Right lung (tissue), 10 donors: ENCODE measurements at places on chromosomes 13 and 19. TPM values are rescaled to one million over a fixed set of nuclear protein-coding genes. Genes with fewer than 3 reads are reported as not detected.

GRCh38 chr19:8151767-8152035, 2.3 kb upstream of the FBN3 start:
- DNase-seq: no peak

GRCh38 chr19:54339646-54340358, 840 bp upstream of the LILRA4 start:
- DNase-seq: no peak

GRCh38 chr19:16043156-16043757, 33.0 kb upstream of the TPM4 start:
- no peak for DNase-seq

- no peak for DNase-seq
Observed at GRCh38 chr13:30925429-30925828, 7.0 kb upstream of the TEX26 start.

DNA sequence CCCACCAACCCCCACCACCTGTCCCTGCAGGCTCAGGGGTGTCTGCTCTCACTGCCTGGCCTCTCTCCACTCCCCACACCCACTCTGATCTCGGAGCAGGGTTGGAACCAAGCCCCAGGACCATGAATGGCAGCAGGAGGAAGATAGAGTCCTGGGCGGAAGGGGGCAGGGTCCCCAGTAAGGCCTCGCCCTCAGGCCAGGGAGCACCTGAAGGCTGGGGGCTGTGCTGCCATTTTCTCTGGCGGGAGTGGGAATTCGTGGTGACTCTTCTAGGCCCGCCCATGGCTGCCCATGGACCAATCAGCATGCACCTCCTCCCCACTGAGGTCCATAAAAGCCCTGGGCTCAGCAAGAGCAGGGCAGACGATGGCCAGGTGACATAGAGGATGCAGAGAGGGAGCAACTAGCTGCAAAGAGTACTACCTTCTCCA, 25.0 kb downstream of the KBTBD6 start:
- DNase-seq: no peak

DNA sequence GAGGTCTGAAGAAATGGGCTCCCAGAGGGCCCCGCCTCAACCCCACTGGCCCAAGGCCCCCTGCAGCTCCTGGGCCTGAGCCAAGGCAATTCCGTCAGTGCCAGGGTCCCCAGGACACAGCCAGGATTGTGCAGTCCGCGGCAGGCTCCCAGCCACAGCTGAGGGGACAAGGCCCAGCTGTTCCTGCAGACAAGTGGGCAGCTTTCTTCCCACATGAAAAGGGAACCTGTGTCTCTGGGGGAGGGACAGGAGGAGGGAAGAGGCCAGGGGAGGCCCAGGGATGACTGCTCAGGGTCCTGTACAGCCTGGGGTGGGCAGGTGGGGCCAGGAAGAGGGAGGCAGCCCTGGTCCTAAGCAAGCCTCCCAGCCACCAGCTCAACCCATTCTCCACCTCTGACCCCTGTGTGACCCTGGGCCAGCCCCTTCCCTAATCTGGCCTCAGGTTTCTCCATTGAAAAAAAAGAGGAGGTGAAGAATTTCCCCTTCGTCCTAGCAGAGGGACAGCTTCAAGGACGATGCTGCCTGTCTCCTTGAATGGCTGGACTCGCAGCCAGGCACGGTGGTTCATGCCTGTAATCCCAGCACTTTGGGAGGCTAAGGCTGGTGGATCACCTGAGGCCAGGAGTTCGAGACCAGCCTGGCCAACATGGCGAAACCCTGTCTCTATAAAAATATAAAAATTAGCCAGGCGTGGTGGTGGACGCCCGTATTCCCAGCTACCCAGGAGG, 20.5 kb upstream of the VSTM2B start:
- no peak for DNase-seq

DNA sequence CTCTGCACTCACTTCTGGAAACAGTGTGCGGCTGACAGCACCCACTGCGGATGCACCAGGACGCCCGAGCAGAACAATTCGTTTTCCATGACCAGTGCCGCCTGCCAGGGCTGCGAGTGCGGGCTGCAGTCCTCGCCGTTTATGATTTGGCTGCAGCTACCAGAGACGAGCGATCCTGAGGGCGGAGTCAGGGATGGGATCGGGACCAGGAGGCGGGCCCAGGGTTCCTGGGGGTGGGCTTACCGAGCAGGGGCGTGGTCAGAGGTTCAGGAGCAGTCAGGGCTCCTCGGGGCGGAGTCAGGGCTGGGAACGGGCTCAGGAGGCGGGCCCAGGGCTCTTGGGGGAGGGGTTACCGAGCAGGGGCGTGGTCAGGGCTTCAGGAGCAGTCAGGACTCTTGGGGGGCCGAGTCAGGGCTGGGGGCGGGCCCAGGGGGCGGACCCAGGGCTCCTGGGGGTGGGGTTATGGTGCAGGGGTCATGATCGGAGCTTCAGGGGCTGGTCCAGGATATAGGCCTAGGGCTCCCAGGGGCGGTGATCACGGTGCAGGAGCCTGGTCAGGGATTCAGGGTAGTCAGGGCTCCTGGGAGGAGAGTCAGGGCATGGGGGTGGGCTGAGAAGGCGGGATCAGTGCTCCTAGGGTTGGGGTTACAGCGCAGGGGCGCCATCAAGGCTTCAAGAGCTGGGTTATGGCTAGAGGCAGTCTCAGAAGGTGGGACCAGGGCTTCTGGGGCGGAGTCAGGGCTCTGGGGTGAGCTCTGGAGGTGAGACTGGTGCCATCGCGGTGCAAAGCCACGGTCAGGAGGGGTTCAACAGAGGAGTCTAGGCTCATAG, 1.7 kb downstream of the KLK4 start:
- DNase-seq: no peak

- DNase-seq: no peak
Observed at GRCh38 chr19:29372921-29373797, 152.6 kb upstream of the VSTM2B start.

DNA sequence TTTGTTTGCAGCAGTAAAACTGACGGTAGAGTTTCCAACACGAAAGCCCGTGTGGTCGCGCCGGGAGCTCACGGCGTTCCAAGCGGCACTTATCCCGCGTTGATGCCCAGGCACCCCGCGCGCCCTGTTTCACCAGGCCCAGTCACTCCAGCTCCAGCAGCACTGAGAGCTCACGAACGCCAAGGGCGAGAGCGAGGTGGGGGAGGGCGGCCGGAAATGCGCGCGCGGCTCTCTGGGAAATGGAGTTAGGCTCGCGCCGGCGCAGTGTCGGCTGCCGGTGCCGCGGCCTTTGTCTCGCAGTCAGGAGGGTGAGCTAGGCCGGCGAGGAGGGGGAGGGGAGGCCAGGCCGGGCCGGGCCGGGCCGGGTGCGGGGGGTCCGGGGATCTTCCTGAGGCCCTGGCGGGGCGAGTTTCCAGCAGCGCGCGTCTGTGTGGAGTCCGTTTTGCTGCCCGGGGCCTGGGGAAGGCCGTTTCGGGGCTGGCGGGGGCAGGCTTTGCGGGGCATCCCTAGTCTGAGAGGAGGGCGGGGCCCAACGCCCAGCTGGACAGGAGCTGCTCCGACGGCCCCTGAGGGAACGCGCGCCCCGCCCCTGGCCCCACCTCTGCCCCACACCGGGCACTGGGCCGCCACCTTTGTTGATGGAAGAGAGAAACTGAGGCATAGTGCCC, at the start of gene ZNF135:
Gene ZNF135, plus strand, starts transcription at position 280 of the 668 bp plus-strand sequence. CDS start 721 bp downstream, outside the sequence.
- peak; percentile 93 for DNase-seq

SIGLECL1 gene
- not detected for polyA plus RNA-seq

OR7C1 gene
- 0.12 TPM for polyA plus RNA-seq

AMER2 gene
- polyA plus RNA-seq: 0.43 TPM

IRGQ gene
- polyA plus RNA-seq: 14.6 TPM

ZNF600 gene
- 7.1 TPM for polyA plus RNA-seq

NLRP11 gene
- polyA plus RNA-seq: 0.12 TPM

ETFB gene
- polyA plus RNA-seq: 51.5 TPM
